ENCODE measurements at places on chromosomes 6 and 20.
A peak's percentile ranks its signal among the peaks of the same experiment; 100 is the strongest.

GRCh38 chr6:121175827-121176226 is 158.5 kb downstream of the TBC1D32 start:
- no peak for DNase-seq

GRCh38 chr6:73011945-73012344 is 213.4 kb downstream of the KHDC1L start:
- DNase-seq: no peak

DNA sequence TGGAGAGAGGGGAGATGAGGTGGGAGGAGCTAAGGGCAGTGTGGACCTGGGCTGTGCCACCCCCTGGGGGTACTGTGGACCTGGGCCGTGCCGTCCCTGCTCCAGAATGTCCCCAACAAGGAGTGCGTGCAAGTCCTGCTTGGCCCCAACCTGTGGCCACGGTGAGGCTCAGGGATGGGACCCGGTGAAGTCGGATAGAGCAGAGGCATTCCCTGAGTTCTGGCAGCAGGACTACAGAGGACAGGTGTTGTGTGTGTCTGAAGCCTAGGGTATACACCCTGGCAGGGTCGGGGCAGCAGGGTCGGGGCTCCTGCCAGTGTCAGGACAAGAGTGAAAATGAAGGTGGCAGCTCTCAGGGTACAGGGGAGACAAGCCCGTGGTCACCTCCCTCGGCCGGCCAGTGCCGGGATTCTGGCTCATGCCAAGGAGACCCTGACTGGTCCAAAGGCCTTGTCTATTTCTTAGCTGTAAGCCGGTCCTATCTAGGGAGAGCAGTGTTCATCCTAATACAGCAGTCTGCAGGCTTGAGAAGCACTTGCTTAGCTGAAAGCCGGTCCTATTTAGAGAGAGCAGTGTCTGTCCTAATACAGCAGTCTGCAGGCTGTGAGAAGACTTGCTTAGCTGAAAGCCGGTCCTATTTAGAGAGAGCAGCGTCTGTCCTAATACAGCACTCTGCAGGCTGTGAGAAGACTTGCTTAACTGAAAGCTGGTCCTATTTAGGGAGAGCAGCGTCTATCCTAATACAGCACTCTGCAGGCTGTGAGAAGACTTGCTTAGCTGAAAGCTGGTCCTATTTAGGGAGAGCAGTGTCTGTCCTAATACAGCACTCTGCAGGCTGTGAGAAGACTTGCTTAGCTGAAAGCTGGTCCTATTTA is 95.9 kb downstream of the SMOC2 start:
- no peak for DNase-seq

DNA sequence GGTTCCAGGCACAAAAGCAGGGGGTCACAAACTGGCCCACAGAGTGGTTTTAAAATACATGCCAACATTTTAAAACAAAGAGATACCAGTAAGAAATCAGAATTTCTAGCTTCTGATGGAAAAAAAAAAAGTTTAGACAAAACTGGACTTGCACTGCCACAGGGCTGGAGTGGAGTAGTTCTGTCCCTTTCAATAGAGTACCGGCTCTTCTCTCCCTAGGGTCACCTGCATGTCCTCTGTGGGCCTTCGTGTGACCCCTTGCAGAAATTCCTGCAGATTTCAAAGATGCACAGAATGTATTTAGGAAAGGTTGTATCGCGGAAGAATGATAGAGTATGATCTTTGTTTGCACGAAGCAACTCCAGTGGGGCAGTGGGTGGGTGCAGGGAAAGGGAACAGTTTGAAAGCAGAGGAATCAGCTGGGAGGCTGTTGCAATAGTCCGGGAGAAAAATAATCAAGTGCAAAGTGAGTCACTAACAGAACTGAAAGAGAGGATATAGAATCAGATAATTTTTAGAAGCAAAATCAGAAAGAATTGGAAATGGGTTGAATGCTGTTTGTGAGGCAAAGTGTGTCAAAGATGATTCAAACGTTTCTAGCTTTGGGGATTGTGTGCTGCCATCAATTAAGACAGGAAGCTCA is 97.3 kb upstream of the STXBP5 start:
- DNase-seq: no peak

GRCh38 chr6:30687659-30688431 is 1.4 kb upstream of the PPP1R18 start:
- DNase-seq: no peak

DNA sequence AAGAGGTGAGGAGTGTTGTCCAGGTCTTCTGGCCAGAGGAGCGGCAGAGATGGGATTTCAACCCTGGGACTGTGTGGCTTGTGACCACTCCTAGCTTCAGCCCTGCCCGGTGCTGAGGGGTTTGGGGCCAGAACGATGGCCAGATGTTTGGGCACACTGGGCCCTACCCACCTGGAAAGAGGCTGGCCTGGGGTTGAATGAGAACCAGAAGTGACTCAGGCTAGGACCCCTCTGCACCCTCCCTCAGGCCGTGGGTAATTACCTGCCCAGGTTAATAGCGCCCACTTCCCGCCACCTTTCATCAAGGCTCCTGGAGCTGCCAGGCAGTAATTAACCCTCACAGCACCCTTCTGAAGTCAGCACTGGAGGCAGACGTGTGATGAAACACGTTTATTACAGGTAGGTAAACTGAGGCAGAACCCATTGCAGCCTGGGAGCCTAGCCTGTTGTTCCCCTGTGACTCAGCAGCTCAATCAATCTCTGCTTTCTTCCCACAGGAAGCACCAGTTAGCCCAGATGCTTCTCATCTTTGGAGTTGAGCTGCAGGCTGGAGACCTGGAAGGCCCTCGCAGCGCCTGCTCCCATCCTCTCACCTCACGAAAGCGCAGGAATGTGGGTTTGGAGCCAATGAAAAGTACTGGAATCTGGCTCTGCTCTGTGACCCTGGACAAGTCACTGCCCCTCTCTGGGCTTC is 120.8 kb downstream of the CEBPB start:
- no peak for DNase-seq

- DNase-seq: no peak
These were observed 18.6 kb downstream of the ELOVL5 start for GRCh38 chr6:53330137-53330536.

GRCh38 chr6:145155411-145155810 is 579.9 kb downstream of the EPM2A start:
- DNase-seq: no peak

GRCh38 chr6:161850562-161850961 is 576.7 kb upstream of the AGPAT4 start:
- no peak for DNase-seq

- no peak for DNase-seq
These were observed 16.0 kb downstream of the LY86 start for GRCh38 chr6:6604566-6604965.

GRCh38 chr6:161198783-161199460 is 74.9 kb downstream of the AGPAT4 start:
- DNase-seq: no peak

- DNase-seq: no peak
These were observed 4.9 kb downstream of the SMPD2 start for GRCh38 chr6:109445382-109445781.

- peak; percentile 29 for DNase-seq
These were observed 896 bp upstream of the RNASET2 start for GRCh38 chr6:166957087-166957804.

DNA sequence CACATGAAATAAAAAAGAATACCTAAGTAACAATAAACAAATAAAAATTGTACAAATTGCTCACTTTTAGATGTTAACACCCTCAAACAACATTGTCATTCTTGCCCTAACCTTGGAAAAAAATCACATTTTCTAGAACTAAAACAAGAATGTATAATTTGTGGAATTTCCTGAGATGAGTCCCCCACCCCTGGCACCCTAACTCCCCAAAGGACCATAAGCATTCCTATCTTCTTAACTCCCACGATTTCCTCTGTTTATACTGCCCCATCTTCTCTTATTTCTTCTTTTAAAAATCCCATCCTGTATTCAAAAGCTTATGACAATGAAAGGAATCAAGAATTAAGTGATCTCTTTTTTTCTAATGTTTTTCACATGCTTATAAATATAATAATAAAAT is 70.9 kb downstream of the IBTK start:
- no peak for DNase-seq

- DNase-seq: no peak
These were observed 3.3 kb upstream of the THEMIS start for GRCh38 chr6:127904160-127904559.

- DNase-seq: no peak
These were observed 74.2 kb downstream of the TOX2 start for GRCh38 chr20:43988867-43989266.

DNA sequence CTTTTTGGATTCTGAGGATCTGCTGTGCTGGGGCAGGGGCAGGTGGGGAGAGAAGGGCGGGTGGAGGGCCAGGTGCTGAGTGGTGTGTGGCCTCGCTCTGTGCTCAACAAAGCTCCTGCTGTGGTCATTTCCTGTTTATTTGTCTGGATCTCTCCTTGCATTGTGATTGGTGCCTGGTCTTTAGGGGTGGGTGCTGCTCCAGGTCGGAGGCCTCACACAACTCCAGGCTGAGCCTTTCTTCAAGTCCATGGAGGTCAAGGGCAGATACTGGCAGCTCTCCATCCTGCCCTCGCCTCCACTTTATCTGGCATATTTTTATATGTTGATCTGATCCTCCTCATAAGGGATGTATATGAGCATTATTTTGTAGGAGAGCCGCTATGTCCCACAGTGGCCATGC is 36.2 kb downstream of the HLA-F start:
- DNase-seq: no peak

GRCh38 chr20:34311118-34312023 is 8.2 kb upstream of the AHCY start:
- no peak for DNase-seq

GRCh38 chr6:6395581-6396197 is 75.2 kb upstream of the F13A1 start:
- no peak for DNase-seq

GRCh38 chr20:20331817-20332216 is 36.1 kb upstream of the INSM1 start:
- DNase-seq: no peak

DNA sequence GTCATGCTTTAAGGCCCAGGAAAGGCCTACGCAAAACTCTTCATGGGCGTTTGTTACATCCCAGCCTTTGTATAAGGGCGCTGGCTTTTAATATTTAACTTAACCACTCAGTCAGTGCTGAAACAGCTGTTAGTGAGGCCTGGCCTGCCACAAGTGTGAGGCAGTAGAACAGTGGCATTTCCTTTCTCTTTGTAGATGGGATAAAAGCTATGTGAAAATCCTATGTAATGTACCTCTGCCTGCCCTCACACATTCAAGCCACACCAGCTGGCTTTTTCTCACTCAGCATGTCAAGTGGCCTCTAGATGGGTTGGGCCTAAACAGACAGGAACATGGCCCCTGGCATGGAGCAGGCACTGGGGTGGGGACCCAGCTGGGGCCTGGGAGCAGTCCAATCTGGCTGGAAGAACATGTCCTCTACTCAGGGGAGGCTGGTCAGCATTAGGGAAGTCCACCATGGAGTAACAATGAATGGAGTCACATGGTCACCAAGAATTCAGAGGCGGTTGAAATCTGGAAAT is 20.7 kb downstream of the CGA start:
- no peak for DNase-seq

GRCh38 chr6:11854408-11855165 is 76.0 kb upstream of the ADTRP start:
- DNase-seq: no peak

GRCh38 chr20:51888291-51888690 is 86.0 kb upstream of the SALL4 start:
- DNase-seq: no peak

DNA sequence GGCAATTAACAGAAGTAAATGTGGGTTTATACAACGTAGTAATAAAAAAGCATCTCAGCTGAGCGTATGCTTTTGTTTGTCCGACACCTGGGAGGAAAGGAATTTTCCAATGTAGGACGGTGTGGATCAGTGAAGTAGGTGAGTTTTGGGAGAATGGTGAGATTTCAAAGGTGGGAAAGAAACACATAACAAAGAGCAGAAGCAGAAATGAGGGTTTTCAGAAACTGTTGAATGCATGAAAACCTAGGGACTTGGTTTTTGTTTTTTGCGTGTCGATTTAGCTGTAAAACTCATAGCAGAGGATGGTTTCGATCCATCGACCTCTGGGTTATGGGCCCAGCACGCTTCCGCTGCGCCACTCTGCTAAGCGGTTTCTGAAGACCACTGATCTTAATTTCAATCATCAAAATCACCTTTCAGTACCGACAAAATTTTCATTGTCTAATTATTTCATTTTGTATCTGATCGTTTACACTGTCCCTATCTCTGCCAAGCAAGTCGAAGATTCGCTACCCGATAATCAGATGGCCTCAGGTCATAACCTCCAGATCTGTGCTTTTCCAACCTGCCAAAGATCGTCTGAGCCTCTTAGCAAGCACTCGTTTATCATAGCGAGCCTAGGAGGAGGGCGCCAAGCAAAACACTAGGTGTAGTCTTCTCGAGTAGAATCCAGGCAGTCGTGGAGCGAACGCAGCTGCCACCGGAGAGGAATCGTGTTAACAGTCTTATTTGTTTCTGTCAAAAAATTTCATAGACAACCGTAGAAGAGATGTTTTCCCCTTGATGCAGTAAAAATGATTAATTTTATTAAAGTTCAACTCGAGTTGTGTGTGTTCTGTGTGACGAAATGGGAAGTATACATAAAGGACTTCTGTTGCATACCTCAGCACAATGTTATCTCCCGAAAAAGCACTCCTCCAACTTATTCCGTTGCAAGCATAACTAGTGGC is 20.9 kb upstream of the POM121L2 start:
- DNase-seq: no peak
